ENCODE measurements at places on chromosomes 6 and 20.

GRCh38 chr6:4533576-4533975 is 242.6 kb upstream of the CDYL start:
- no peak for DNase-seq

DNA sequence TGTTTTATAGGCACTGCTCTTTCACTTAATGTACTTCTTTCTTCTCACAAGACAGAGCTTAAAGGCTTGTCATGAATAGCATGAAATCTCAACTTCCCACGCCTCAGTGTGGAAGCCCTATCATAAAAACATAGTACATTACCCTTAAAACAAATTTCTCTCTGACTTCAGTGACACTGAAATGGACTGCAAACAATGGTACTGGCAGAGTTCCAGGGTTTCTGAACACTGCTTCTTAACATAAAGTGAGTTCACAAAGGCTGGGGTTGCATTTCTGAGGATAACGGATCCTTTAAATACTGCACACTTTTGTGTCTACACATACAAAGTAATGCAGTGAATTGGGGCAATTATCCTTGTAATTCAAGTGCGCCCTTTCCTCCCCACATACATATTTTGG is 32.3 kb upstream of the PLEKHG1 start:
- DNase-seq: peak; percentile 24

GRCh38 chr6:96576221-96576620 is 13.3 kb downstream of the FHL5 start:
- DNase-seq: no peak

DNA sequence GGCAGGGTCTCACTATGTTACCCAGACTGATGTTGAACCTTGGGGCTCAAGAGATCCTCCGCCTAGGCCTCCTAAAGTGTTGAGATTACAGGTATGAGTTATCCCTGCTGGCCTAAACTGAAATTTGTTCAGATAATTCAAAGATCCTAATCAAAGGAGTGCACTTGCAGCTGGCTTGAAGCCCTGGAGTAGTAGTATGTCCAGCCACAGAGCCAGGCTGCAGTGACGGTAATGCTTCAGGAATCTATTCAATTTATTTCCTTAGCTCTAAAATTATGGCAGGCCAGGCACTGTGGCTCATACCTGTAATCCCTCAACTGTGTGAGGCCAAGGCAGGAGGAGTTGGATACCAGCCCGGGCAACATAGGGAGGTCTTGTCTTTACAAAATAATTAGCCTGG is 1.4 kb upstream of the DDX43 start:
- DNase-seq: no peak

- no peak for DNase-seq
Observed at GRCh38 chr6:109008054-109008453, 86.6 kb downstream of the SESN1 start.

DNA sequence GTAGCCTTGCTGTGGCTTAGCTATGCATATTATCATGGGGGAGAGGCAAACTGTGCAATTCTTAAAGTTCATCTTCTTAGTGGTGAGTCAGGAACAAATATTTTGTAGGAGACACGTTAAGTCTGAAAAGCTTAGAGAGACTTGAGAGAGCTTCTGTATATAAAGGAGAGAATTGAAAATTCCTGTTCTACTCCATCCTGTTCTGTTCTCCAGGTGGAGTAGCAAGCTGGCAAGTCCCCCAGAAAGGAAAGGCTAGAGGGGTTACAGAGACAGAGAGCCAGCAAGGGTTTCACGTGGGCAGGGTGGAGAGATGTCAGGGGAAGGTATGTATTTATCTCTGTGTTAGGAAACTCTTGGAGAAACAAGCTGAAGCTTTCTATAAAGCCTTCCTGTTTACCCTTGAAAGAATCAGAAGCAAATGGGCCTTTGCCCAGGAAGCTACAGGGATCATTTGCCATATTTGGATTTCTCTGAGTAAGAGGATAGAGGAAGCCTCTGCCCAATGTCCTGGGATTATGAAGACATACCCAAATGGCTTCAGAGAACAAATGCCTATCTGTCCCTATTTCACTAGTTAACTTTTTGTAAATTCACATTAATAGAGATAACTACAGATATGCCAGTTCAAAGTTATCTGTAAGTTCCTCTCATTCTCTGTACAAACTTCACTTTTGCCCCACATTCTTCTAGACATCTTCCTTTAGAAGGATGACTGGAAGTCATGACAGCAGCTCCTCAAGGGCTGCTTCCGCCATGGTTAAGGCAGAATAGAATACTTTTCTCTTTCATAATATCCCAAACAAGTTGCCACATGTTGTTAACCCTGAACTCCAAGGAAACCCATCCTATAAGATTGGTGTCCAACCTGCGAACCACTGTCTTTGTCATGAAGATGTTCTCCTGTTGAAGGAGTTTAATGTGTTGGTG is 126.7 kb upstream of the NEDD9 start:
- DNase-seq: no peak

- peak; percentile 9 for DNase-seq
Observed at GRCh38 chr6:43060034-43060754, 763 bp downstream of the KLC4 start.

DNA sequence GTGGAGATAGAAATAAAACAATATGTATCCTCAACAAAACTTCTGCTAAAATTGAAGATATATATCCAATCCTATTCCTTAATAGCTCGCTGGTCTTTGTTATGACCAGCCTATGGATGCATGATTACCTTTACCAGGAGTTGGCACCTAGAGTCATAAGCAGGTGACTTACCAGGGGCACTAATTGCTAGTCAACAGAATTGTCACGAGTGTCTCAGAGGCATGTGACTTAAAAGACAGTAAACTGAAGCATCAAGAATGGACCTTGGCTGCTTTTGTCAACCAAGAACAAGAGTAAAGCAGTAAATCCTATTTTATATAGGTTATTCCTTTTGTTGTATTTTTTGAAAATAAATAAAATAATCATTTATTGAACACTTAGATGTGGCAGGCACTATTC is 115.4 kb downstream of the MYO6 start:
- DNase-seq: no peak

DNA sequence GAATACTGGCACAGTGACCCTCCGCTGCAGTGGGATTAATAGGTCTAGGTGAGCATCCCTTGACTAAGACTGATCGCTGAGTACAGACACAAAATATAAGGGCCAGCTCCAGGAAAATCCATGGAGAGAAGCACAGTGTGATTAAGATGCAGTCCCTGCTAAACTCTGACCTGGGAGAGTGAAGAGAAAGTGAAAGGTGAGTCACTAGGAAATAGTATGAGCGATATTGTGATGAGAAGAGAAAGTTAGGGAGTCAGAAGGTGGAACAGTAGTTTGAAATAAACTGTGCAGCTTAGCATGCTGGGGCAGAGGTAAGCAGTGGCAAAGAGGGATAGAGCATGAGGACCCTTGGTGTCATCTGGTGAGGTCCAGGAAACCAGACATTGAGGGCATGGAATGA is 278.6 kb upstream of the MAP3K7 start:
- DNase-seq: no peak

- no peak for DNase-seq
Observed at GRCh38 chr6:132161283-132161682, 210.1 kb upstream of the CCN2 start.

DNA sequence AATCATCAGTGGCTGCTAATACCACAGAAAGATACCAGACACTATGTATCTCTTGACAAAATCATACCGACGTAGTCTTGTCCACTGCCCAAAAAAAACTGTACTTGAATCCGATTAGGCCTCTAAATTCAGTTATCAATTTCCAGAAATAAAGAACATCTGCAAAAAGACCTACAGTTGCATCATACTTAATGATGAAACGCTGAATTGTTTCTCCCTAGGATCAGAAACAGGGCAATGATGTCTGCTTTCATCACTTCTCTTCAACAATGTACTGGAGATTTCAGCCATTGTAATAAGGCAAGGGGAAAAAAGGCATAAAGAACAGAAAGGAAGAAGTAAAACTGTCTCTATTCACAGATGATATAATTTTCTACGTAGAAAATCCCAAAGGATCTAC is 152.0 kb downstream of the TASP1 start:
- no peak for DNase-seq

- DNase-seq: no peak
Observed at GRCh38 chr6:140078561-140079125, 704.2 kb upstream of the CITED2 start.

GRCh38 chr6:43820486-43820885 is 50.5 kb downstream of the VEGFA start:
- no peak for DNase-seq

DNA sequence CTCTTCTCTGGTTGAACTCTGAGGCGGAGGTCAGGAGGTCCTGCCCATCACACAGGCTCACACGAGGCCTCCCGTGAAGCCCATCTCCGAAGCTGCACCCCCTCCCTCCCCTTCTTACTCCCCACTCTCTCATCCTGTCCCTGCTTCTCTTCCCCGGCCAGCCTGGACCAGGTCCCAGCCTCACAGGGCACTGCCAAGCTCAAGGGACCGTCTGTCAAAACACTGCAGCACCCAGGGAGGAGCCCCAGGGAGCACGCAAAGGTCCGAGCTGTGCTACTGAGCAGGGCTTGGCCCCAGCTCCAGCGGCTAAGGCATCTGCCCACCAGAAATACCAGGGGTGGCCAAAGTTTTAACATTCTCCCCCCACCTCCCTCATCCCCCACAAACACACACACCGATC is 70.0 kb downstream of the PSMG4 start:
- no peak for DNase-seq

DNA sequence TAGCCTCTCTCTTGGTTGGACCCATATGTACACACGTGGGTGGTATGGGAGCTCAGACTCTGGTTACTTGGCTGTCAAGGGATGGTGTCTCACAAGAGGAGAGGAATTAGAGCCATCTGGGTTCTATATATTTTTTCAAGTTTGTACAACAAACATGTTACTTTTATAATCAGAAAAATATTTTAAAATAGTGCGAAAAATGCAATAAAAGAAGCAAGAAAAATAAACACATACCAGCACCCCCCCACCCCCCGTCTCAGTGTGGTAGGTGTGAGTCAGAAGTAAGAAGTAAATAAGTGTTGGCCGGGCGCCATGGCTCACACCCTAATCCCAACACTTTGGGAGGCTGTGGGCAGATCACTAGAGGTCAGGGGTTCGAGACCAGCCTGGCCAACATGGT is 2.1 kb upstream of the TIAM2 start:
- DNase-seq: no peak

GRCh38 chr20:20525214-20525613 is 157.3 kb downstream of the INSM1 start:
- no peak for DNase-seq

DNA sequence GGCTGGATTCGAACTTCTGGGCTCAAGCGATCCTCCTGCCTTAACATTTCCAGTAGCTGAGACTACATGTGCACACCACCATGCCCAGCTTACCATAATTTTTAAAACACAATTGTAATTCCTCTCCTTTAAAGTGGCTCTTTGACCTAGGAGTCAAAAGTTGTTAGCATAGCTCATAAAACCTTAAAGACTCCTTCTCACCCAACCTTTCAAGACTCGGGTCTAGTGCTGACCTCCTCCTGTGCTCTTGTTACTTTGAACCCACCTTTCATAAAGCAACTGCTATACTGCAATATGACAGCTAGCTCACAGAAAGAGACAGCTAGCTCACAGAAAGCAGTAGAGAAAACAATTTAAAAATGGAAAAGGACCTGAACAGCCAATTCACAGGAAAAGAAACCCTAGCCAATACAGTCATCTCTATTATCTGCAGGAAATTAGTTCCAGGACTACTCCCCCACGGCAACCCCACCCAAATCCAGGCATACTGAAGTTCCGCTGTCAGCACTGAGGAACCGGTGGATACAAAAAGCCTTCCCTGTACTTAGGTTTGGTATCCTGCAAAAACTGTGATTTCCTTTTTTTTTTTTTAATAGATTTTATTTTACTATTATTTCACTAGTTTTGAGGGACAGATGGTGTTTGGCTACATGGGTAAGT is 20.3 kb downstream of the SSR1 start:
- DNase-seq: no peak

GRCh38 chr6:55669028-55669427 is 90.0 kb upstream of the HMGCLL1 start:
- no peak for DNase-seq

GRCh38 chr6:45445364-45445748 is 67.6 kb upstream of the SUPT3H start:
- no peak for DNase-seq

DNA sequence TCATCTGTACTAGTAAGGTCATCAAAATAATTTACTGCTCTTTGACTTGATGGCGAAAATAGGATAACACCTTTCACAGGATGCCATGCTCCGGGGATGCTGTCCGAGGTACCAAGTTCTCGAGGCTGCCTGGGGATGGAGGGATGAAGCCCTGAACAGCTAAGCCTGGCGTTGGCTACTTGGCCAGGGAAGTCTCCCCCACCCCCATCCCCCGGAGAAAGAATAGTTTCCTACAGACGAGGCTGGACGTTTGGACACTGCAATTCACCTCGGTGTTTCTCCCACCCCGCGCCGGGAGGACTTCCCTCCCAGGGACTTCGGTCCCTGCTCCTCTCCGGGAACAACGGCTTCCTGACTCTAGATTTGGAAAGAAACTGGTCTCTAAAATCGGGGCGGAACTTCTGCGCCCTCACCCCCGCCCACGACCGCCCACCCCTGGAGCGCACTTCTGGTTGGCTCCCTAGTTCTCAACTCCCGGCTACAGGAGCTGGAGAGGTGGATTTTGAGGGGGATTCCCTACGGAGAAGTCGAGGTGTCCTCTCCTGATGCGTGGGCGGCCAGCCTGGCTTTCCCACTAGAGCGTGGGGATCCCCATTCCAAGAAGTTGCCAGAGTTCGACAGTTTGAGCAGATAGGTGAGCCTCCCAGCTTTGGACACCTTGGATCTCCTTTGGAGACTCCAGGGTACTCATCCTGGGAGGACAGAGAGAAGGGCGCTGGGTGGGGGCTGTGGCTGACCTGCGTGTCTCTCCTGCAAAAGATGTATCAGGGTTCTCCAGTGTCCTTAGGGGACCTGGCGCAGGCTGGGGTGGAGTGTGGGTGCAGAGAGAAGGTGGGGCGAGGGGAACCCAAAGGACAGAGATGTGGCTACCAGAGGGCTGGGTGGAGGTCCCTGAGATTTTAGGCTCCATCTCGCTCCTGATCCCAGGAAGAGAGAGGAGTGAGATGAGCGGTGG is 1.1 kb downstream of the PCSK2 start:
- no peak for DNase-seq

GRCh38 chr6:2229039-2229438 is 16.4 kb downstream of the GMDS start:
- no peak for DNase-seq

DNA sequence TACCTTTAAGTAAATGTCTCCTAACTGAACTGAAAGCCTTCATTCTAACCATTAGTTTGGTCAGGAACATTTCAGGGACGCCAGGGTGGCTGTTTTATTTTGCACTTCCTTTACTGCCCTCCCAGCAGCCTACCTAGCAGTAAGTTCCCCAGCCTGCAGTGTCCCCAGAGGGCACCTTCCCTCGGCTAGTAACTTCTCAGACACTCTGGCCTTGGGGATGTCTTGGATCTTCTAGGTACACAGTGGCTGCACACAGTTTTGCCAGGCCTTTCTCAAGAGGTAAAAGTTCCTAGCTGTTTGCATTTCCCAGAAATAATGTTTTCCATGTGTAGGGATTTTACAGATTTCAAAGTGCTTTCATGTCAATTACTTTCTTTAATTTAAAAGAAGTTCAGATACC is 378 bp upstream of the LAMA2 start:
- no peak for DNase-seq

Measured in NCI-H187 treated with DMSO at 0.1 percent for 48 hours (cell line).